B cell (primary cell): ENCODE measurements at places on chromosomes 6 and 20. TPM values are rescaled to one million over a fixed set of nuclear protein-coding genes. Genes with fewer than 3 reads are reported as not detected.

- H3K27ac ChIP-seq, result no peak overlapping the region
- H3K27me3 ChIP-seq, result no peaks in the 10 kb centered on the region
- H3K4me3 ChIP-seq, result no peak overlapping the region
- peaks cover 1% of the 10 kb centered on the region for H3K4me1 ChIP-seq
- no peak for DNase-seq
Measured at GRCh38 chr20:17666481-17666880, 15.6 kb downstream of the RRBP1 start.

GRCh38 chr20:38021087-38021772 is 12.0 kb downstream of the TTI1 start:
- peaks cover 26% of the 10 kb centered on the region for H3K36me3 ChIP-seq
- DNase-seq, result no peak
- no peak overlapping the region for H3K27ac ChIP-seq
- H3K27me3 ChIP-seq, result no peaks in the 10 kb centered on the region
- no peaks in the 10 kb centered on the region for H3K4me1 ChIP-seq
- H3K4me3 ChIP-seq, result no peak overlapping the region

DNA sequence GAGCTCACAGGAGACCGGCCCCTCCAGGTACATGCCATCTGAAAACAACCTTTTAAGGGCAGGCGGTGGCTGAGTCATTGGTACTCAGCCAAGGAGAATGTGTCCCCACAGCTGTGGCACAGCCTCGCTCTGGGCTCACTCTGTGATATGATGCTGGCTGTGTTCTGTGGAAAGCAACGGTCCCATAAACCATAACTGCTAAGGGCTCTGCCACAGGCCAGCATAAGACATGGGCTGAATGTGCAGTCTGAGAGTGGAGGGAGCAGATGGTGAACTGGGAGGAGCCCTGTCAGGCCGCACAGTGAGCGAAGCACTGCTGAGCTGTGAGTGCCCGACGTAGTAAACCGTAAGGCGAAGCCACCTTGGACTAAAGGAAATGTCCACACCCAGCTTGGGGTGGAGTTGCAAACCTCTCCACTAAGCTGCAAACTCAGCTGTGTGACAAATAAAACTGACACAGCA is 375.8 kb downstream of the THBS2 start:
- no peak overlapping the region for H3K27ac ChIP-seq
- no peaks in the 10 kb centered on the region for H3K36me3 ChIP-seq
- DNase-seq, result no peak

- H3K4me1 ChIP-seq, result peaks cover 52% of the 10 kb centered on the region
- no peaks in the 10 kb centered on the region for H3K27me3 ChIP-seq
- H3K27ac ChIP-seq, result peak overlapping the region; percentile 91
- peak; percentile 84 for DNase-seq
Measured at GRCh38 chr6:6610031-6610591, 21.6 kb downstream of the LY86 start.

DNA sequence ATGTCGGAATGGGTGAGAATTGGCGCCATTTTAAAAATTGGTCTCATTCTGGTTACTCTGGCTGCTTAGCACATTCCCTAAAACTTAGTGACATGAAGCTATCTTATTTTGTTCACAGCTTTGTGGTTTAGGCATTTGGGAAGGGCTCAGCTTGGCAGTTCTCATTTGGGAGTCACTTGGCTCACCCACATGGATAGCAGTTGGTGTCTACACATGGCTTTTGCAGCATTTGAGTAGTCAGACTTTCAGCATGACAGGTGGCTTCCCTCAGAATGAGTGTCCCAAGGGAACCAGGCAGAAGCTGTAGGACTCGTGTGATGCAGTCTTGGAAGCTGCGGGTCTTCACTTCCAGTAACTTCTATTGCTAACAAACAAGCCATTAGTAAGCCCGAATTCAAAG is 64.6 kb downstream of the UST start:
- no peak overlapping the region for H3K27ac ChIP-seq
- H3K36me3 ChIP-seq, result no peaks in the 10 kb centered on the region
- peaks cover 5% of the 10 kb centered on the region for H3K4me1 ChIP-seq
- no peak for DNase-seq
- no peak overlapping the region for H3K4me3 ChIP-seq

GRCh38 chr20:25061103-25061799 is 3.3 kb upstream of the ACSS1 start:
- H3K4me1 ChIP-seq, result peaks cover 47% of the 10 kb centered on the region
- H3K4me3 ChIP-seq, result no peak overlapping the region
- DNase-seq, result no peak
- H3K36me3 ChIP-seq, result no peaks in the 10 kb centered on the region
- H3K27me3 ChIP-seq, result no peaks in the 10 kb centered on the region

Gene LY86
- total RNA-seq, result 68.7 and 76.7 TPM in 2 replicates

DNA sequence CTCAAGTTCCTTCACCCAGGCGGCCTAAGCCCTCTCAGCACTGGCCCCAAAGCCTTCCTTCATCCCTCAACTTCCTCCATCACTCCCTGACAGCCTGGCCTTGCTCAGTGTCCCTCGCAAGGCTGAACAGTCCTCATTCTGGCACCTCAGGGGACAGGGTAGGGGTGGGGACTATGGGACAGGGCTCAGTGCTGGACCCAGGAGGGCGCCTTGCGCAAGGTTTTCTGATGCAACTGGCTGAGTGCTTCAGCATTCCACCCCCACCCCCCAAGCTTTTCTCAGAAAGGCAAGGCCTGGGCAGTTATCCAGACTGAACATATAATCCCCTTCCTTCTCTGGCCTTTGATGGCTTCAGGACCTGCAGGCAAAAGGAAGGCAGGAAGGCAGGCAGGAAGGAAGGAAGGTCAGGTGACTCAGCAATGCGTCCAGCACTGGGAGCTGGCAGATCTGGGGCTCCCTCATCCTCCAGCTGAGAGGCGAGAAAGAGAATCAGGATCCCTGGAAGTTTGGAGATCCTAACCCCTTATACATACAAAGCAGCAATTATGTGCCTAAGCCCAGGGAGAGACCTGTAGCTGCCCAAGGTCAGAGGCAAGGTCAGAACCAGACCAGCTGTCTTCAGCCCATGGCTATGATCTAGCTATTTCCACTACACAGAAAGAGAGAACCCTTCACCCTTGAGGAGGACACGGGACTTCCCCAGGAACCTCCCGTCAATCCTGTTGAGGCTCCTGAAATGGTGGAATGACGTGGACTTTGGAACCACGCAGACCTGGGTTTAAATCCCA is 8.6 kb upstream of the TRIB3 start:
- no peaks in the 10 kb centered on the region for H3K4me1 ChIP-seq
- no peak overlapping the region for H3K27ac ChIP-seq
- no peaks in the 10 kb centered on the region for H3K36me3 ChIP-seq
- H3K27me3 ChIP-seq, result no peaks in the 10 kb centered on the region
- DNase-seq, result no peak
- no peak overlapping the region for H3K4me3 ChIP-seq

DNA sequence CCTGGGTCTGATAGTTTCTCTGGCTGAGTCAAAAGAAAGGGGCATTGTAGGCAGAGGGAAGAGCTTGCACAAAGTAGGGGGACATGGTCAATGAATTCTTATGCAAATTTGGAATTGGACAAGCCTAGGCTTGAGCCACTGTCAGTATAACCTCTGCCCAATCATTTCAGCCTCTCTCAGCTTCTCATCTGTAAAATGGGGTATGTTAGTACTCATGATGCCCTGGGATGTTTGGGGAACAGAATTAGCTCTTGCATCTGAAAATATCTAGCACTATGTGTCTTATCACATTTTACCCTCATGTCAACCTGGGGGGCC is 148.6 kb downstream of the DHX35 start:
- no peak for DNase-seq
- no peaks in the 10 kb centered on the region for H3K4me1 ChIP-seq
- peaks cover 12% of the 10 kb centered on the region for H3K27me3 ChIP-seq
- no peaks in the 10 kb centered on the region for H3K36me3 ChIP-seq
- H3K27ac ChIP-seq, result no peak overlapping the region

Gene OR10C1
- total RNA-seq, result not detected in 2 replicates

Gene SOX12
- total RNA-seq, result 13.6 and 14.4 TPM in 2 replicates

- H3K27ac ChIP-seq, result no peak overlapping the region
- H3K27me3 ChIP-seq, result no peaks in the 10 kb centered on the region
- no peak overlapping the region for H3K4me3 ChIP-seq
- H3K4me1 ChIP-seq, result no peaks in the 10 kb centered on the region
Measured at GRCh38 chr6:161961796-161962195, 687.9 kb upstream of the AGPAT4 start.

DNA sequence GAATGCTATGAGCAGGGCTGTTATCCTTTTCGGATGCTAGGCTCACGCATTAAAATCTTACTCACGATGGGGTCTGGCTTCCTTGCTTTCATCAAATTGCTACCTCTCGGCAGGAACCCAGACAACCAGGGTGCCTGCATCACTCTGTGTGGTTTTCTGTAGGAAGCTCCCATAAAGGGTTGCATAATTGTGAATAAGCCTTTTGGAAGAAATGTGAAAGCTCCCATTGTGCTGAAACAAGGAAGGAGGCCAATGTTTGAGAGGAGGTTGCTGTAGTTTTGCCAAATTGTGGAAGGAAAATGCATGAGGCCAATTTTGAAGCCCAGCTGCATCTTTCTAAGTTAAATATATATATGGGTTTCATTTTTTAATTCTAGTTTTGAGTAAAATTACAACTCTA is 615.5 kb downstream of the C6orf118 start:
- no peak for DNase-seq
- H3K4me3 ChIP-seq, result no peak overlapping the region
- H3K36me3 ChIP-seq, result no peaks in the 10 kb centered on the region
- H3K27me3 ChIP-seq, result no peaks in the 10 kb centered on the region

Gene HAO1
- not detected in 2 replicates for total RNA-seq

Gene ENTPD6
- 64.4 and 71.3 TPM in 2 replicates for total RNA-seq

DNA sequence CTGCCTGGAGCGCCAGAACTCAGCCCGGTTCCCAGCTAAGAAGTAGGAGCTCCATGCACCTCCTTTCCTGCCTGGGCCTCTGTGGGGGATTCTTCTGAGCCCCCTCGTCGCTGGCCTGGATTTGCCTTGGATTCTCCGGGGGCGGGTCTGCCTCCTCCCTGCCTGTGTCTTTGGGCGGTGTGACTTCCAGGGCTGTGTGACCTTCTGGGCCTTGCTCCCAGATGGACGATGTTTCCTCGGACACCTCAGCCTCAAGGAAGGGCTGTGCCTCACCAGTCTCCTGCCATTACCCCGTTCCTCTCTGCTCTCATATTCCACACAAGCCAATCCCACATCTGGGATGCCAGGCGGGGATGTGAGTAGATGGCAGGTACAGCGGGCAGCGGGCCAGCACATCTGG is 76.8 kb downstream of the ERMARD start:
- no peak overlapping the region for H3K4me3 ChIP-seq
- H3K36me3 ChIP-seq, result no peaks in the 10 kb centered on the region
- no peak for DNase-seq
- H3K27me3 ChIP-seq, result peaks cover 8% of the 10 kb centered on the region
- no peaks in the 10 kb centered on the region for H3K4me1 ChIP-seq
- H3K27ac ChIP-seq, result no peak overlapping the region

- H3K27me3 ChIP-seq, result no peaks in the 10 kb centered on the region
- H3K27ac ChIP-seq, result no peak overlapping the region
- H3K4me3 ChIP-seq, result no peak overlapping the region
- no peaks in the 10 kb centered on the region for H3K36me3 ChIP-seq
Measured at GRCh38 chr6:144302701-144303372, 17.7 kb downstream of the UTRN start.

Gene TAAR9
- total RNA-seq, result not detected in 2 replicates

Gene NKX2-2
- total RNA-seq, result not detected in 2 replicates

- DNase-seq, result peak; percentile 31
- H3K36me3 ChIP-seq, result no peaks in the 10 kb centered on the region
- peaks cover 23% of the 10 kb centered on the region for H3K4me1 ChIP-seq
- no peaks in the 10 kb centered on the region for H3K27me3 ChIP-seq
- no peak overlapping the region for H3K4me3 ChIP-seq
Measured at GRCh38 chr6:47247227-47247797, 62.4 kb downstream of the TNFRSF21 start.

DNA sequence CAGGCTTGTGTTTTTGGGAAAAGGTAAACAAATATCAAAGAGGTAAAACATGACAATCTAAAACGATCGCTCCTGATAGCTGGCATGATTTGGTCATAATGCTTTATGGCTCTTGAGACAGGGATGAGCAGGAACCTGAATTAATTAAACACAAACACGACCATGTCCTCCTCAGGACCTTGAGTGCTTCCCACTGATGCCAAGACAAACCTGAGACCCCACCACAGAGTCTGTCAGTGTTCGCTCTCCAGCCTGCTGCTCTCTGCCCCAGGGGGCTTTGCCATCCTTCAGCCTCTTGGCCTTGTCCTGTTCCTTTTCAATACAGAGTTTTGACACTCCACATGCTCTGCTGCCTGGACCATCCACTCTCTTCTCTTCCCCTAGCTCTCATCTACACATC is 119.4 kb downstream of the MAN1A1 start:
- no peak for DNase-seq
- no peak overlapping the region for H3K4me3 ChIP-seq
- H3K4me1 ChIP-seq, result no peaks in the 10 kb centered on the region
- H3K27ac ChIP-seq, result no peak overlapping the region
- H3K36me3 ChIP-seq, result no peaks in the 10 kb centered on the region

Gene SLC44A4
- total RNA-seq, result not detected in 2 replicates

- H3K36me3 ChIP-seq, result no peaks in the 10 kb centered on the region
- no peaks in the 10 kb centered on the region for H3K4me1 ChIP-seq
- H3K4me3 ChIP-seq, result no peak overlapping the region
- peaks cover 16% of the 10 kb centered on the region for H3K27me3 ChIP-seq
- no peak for DNase-seq
- H3K27ac ChIP-seq, result no peak overlapping the region
Measured at GRCh38 chr6:137036566-137037300, 8.0 kb downstream of the IL20RA start.

Gene HLA-DPA1
- total RNA-seq, result 665 and 702 TPM in 2 replicates

Gene SLC16A10
- total RNA-seq, result 0.70 and 0.71 TPM in 2 replicates

Gene TINAG
- not detected in 2 replicates for total RNA-seq

DNA sequence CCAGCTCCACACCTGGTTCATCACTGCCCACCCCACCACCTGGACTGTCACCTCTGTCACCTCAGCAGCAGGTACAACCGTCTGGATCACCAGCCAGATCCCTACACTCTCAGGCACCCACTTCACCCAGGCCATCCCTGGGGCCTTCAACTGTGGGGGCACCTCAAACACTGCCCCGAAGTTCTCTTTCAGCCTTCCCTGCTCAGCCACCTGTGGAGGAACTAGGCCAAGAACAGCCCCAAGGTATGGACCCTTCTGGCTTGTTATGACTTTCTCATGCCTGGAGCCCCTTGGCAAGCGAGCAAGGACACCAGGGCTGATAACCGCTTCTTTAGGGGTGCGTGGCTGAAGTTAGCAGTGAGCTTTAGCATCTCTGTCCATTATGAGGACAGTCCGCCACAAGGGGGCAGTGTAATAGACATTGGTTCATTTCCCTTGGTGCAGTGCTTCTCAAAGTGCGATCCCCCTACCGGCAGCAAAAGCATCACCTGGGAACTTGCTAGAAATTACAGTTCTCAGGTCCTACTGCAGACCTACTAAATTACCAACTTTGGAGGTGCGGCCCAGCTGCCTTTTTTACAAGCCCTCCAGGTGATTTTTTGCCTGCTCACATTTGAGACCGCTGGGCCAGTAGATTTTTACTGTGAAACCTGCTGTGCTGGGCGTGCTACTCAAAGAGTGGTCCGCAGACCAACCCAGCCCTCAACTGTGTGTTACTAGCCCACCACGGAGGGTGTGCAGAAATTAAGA is 32.5 kb downstream of the PNPLA1 start:
- no peaks in the 10 kb centered on the region for H3K4me1 ChIP-seq
- H3K36me3 ChIP-seq, result no peaks in the 10 kb centered on the region
- peak; percentile 94 for DNase-seq

- no peaks in the 10 kb centered on the region for H3K27me3 ChIP-seq
- H3K27ac ChIP-seq, result no peak overlapping the region
- DNase-seq, result no peak
- no peak overlapping the region for H3K4me3 ChIP-seq
- H3K36me3 ChIP-seq, result peaks cover 77% of the 10 kb centered on the region
Measured at GRCh38 chr6:118918329-118918725, 16.6 kb downstream of the MCM9 start.

Gene REV3L
- 37.9 and 47.4 TPM in 2 replicates for total RNA-seq

GRCh38 chr6:111865909-111866546 is 7.2 kb downstream of the FYN start:
- H3K27me3 ChIP-seq, result no peaks in the 10 kb centered on the region
- peaks cover 17% of the 10 kb centered on the region for H3K4me1 ChIP-seq
- H3K36me3 ChIP-seq, result no peaks in the 10 kb centered on the region
- no peak overlapping the region for H3K4me3 ChIP-seq
- no peak overlapping the region for H3K27ac ChIP-seq
